Kasumi-1 (cell line): ENCODE measurements at places on chromosomes 4 and X.

- no peak for DNase-seq
Measured at GRCh38 chr4:15758294-15758693, 19.8 kb upstream of the CD38 start.

- no peak for DNase-seq
Measured at GRCh38 chrX:30312858-30313257, 3.7 kb upstream of the NR0B1 start.

DNA sequence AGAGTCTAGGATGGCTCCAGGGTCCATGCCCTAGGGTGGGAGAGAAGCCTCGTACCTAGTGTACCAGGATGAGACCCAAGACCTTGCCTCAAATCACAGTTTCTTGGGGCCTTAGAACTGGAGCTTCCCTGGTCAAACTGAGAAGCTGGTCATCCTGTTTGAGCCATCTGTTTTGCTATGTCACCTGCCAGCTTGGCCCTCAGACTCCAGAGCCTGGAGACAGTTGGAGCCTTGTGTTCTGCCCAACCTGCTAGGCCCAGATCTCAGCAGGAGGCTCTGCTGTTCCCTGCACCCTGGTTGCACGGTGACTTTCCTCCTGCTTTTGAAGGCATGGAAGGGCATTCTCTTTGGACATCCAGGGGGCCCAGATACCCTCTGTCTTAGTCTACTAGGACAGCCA lies 206.3 kb upstream of the ATP6AP2 start:
- DNase-seq = no peak

DNA sequence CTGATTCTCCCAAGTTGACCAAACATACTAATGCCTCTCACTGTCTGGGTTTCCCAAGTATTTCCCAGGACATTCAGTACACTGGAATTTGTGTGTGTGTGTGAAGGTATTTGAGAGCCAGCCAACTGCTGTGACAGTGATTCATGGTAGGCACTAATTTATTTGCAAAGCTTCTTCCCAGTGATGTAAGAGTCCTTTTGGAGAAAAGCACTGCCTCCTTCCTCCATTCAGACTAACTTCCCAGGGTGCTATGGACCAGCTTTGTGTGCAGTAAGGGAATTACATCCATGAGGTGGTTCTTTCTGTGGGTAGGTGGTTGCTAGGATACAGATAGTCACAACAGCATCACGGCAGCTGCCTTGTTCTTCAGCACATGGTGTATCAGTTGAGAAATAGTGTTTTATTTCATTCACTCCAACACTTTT lies 8.7 kb downstream of the EGF start:
- no peak for DNase-seq

GRCh38 chr4:87901422-87901992 lies 68.7 kb downstream of the MEPE start:
- no peak for DNase-seq

- DNase-seq = no peak
Measured at GRCh38 chrX:1502241-1502640, 34.7 kb downstream of the P2RY8 start.

GRCh38 chr4:168740691-168741090 lies 243.8 kb downstream of the PALLD start:
- DNase-seq = no peak

- no peak for DNase-seq
Measured at GRCh38 chr4:42281324-42282020, 115.8 kb upstream of the SHISA3 start.

DNA sequence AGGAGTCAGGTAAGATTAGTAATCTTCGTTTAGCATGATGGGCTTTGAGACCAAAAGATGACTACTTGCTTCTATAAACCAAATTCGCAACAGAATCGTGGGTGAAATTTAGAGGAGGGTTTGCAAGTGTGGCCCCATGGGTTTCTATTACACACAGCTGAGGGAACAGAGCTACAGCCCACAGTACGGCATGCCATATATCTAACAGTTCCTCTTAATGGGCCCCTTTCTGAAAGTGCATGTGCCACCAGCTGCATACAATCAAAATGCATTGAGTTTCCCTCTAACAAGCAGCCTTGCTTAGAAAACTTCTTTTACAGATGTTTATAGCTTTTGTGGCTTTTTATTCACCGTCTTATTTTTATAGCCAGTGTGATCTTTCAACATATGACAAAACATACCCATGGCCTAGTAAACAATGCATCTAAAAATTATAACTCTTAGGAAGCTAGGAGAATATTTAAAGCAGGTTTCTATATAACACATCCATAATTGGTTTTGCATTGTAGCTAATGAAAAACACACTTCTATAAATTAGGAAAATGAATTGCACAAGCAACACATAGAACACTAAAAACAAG lies 202.1 kb downstream of the PRDM5 start:
- no peak for DNase-seq

- peak; percentile 19 for DNase-seq
Measured at GRCh38 chrX:153723351-153724251, 586 bp downstream of the BCAP31 start.

GRCh38 chrX:39260965-39261364 lies 459.7 kb downstream of the MID1IP1 start:
- no peak for DNase-seq

GRCh38 chrX:110678591-110678990 lies 117.0 kb downstream of the CHRDL1 start:
- peak; percentile 2 for DNase-seq

DNA sequence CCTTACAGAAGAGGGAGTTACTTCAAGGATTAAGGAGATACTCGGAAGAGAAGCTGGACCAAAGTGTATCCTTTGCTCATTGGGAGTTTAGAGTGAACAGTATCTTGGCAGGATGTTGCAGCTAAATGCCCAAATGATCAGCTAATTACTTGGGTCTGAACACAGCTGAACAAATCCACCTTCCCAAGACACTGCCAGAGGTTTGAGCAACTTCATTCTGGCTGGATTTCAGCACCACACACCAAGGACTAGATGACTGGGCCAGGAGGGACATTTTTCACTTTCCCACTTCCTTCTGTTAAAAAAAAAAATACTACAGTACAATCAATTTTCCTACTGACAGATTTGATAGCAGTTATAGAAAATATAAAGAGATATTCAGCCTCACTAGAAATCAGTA lies 324.6 kb downstream of the MID1IP1 start:
- no peak for DNase-seq

GRCh38 chr4:34170946-34171345 lies 2073.4 kb downstream of the ARAP2 start:
- DNase-seq = no peak

- no peak for DNase-seq
Measured at GRCh38 chr4:74426101-74426500, 18.8 kb upstream of the AREG start.

DNA sequence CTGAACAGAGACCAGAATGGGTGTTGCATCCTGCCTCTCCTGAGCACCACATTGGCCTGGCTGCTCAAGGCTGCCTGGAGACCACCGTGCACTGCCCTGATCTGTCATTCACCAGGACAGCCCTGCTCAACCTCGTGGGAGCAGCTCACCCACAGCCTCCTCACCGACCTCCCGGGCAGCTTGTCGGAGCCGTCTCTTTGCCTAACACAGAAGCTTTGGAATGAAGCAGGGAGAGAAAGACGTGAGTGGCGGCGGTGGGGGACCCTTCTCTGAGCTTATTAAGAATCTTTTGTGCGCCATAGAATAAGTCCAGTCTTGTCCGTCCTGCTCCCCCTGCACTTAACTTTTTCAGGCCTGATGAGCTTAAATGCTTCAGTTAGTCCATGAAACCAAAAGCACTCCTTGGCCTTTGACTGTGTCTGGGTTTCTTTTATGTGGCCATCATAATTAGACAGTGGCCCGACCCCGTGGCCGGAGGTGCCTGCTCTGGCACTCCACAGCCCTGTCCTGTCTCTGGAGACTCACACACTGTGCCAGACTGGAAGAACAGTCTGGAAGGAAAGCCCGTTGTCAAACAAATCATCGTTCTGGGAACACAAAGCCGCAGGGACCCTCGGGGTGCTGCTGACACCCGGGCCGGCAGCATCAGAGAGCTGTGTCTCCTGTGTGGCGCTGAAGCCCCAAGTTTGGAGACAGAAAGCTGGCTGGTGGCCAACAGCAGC lies 192.8 kb downstream of the BCOR start:
- DNase-seq = no peak

DNA sequence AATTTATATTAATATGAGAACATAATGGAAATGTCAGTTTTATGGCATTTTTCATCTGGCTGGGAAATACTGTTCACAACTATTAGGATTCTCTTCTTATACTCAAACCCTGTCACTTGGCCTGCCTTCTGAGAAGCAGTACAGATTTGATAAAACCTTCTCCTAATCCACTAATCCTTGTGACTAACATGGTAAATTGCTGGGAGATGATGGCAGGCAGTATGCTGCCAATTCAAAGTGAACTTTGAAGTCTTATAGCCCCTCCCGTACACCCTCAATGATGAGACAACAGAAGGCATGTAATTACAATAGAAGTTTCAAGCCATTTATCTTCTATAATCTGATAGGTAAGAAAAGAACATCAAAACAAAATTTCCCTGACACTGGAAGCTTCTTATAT lies 36.9 kb downstream of the PAQR3 start:
- no peak for DNase-seq

DNA sequence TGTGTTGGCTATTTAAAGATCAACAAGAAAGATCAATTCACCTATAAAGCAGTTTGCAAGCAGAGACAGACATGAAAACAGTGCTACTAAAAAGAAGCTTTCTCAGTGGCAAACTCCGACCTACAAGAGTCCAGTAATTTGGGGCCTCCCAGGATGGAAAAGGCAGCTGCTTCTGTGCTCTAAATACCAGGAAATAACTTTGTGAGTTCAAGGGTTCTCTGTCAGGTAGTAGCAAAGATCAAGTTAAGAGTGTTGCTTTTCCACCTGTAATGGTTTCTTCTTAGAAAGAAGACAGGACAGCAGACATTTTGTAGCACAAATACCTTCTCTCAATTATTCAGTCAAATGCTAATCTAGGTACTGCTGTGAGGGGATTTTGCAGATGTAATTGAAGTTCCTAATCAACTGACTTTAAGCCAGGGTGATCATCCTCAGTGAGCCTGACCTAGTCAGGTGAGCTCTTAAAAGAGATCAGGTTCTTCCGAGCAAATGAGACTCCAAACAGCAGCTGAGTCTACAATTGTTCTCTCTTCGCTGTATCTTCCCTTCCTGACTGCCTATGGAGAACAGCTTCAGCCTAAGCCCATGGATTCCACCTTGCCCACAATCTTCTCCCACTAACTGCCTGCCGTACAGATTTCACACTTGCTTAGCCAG lies 13.5 kb downstream of the ANKRD17 start:
- no peak for DNase-seq

DNA sequence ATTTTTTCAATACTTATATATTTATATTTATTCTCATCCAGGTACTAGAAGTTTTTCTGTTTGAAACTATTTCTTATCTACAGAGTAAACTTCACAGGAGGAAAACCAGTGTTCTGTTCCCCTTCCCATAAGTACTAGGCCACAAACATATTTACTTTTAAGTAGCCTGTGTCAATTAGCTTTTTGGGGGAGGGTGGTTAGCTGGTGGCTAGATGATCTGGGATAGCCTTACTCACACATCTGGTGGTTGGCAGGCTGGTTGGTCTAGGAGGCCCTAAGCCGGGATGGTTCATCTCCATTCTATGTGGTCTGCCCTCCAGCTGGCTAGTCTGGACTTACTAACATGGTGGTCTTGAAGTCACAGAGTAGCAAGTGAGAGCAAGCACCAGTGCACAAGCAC lies 6.2 kb downstream of the JADE3 start:
- no peak for DNase-seq

- DNase-seq = peak; percentile 63
Measured at GRCh38 chr4:138182838-138183426, 59.2 kb downstream of the SLC7A11 start.

DNA sequence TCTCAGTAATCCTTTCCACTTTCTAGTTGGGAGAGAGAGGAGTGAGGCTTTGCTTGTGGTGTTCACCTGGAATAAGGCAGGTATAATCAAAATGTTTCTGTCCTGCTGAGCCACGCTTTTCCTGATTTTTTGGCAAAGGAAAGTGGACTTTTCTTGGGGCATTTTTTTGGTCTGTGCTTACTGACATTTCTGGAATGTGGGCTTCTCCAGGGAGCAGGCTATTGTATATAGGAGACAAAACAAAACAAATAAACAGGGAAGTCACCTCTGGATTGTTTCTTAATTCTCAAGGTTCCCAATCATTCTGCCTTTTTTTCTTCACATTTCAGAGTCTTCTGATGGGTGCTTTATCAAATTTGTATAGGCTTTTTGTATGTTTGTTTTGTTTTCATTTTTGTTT lies 25.7 kb upstream of the RP2 start:
- no peak for DNase-seq

- DNase-seq = no peak
Measured at GRCh38 chr4:118585015-118585414, 100.2 kb upstream of the METTL14 start.

- DNase-seq = no peak
Measured at GRCh38 chr4:8792491-8792890, 79.1 kb downstream of the HMX1 start.

GRCh38 chr4:111573386-111573785 lies 571.9 kb upstream of the FAM241A start:
- DNase-seq = no peak

DNA sequence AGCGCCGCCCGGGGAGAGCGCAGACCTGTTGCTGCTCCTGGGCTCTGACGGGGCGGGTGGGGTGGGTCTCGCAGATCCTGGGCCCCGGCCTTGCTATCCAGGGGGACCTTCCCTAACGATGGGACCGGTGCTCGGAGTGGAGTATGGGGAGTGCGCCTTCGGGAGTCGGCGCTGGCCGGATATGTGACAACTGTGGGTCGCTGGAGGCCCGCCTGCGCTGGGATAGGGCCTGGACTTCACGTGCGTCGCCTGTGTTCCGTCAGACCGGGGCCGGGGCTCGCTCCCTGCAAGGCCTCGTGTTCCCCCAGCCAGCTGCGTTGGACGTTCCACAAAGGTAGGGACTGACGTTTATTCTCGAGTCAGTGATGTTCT lies 1.3 kb downstream of the TBL1X start:
- no peak for DNase-seq

GRCh38 chrX:69018416-69019072 lies 146.7 kb downstream of the PJA1 start:
- DNase-seq = no peak

DNA sequence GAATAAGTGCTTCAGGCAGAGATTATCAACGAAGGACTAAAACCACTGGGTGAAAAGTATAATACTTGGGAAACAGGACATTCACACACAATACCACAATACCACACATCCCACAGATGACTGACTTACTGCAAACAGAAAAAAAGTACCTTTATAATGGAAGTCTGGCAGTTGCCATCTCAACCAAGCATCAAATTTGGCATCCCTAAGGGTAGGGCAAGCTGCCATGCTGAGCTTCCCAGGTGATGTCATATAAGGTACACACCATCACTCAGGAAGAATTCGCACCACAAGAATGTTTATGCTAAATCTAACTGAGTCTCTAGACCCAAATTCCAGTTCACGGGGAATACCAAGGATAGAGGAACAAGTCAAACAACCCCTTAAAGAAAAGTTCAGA lies 9.1 kb downstream of the QDPR start:
- DNase-seq = no peak

GRCh38 chrX:115360220-115360781 lies 70.8 kb downstream of the LUZP4 start:
- DNase-seq = no peak

DNA sequence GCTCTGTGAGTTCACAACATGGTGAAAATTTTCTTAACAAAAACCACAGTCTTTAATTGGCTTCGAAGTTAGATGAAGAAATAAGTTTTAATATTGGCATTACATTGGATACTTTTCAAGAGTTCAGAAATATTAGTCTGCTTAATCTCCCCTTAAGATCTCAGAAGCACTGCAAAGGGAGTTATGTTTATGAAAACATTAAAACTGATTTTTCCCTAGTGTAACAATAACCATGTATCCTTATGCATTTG lies 1.5 kb downstream of the SETD7 start:
- no peak for DNase-seq
